Activated CD4-positive, alpha-beta T cell treated with anti-CD3 and anti-CD28 coated beads, Interleukin-2, amount 10 ng/mL, durations not matched to agents 7 days and 5 days (primary cell): ENCODE measurements at places on chromosomes 4 and X.
A peak's percentile ranks its signal among the peaks of the same experiment; 100 is the strongest.

- no peak overlapping the region for H3K4me3 ChIP-seq
- no peak for DNase-seq
- no peak overlapping the region for H3K27ac ChIP-seq
- H3K4me1 ChIP-seq: peaks cover 16% of the 10 kb centered on the region
- no peaks in the 10 kb centered on the region for H3K36me3 ChIP-seq
These were observed 49.4 kb downstream of the DTHD1 start for GRCh38 chr4:36330796-36331195.

DNA sequence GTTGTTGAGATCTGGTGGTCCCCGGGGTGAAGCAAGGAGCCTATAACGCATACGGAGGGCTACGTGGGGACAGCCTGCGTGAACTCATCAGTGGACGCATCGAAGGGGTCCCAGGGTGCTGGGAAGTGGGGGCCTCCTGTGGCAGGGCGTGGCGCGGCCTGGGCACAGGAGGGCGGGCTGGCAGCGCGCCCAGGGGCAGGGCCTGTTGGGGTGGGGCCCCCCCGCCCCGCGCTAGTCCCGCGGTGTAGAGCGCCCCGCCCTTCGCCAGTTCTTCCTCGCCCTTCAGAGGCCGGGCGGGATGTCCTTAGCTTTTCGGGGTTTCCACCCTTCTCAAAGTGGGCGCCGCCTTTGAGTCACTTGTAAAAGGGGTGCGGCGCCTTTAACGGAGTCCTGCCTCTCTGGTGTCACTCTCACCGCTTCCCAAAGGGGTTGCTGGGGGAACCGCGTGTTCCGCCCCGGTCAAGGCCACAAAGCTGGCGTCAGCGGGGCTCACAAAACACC, 632 bp downstream of the PLP2 start:
- H3K4me3 ChIP-seq: peak overlapping the region; percentile 85
- peak; percentile 76 for DNase-seq
- H3K36me3 ChIP-seq: peaks cover 29% of the 10 kb centered on the region
- H3K27ac ChIP-seq: peak overlapping the region; percentile 90
- H3K27me3 ChIP-seq: no peaks in the 10 kb centered on the region
- peaks cover 49% of the 10 kb centered on the region for H3K4me1 ChIP-seq

DNA sequence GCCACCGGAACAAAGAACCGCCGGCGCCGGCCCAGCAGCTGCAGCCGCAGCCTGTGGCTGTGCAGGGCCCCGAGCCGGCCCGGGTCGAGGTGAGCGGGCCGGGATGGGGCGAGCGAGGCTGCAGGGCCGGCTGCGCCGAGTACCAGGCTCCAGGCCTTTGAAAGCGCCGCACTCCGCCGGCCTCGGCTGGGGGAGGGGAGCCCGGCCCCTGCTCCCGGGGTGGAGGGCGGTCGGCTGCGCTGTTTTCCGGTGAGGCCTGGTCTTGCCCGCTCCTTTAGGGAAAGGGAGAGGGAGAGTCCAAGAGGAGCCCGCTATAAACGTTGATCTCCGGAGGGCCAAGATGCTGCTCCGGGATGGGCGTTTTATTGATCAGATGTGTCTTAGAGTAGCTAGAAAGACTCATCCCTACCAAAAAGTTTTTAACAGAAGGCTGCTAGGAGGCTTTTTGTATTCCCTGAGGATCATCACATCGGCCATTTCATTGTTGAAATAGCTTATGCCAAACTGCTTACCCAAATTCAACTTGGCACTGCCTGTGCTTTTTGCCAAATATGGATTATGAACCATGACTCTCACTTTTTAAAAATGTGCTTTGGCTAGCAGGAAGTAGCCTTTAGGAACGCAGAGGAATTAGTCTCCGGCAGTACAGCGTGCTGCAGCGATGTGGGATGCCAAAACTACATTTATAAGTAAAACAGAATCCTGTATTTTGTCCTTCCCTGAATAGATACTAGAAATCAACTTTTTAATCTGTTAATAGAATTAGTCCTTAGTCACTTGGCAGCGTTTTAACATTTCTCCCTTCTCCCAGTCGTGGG, 760 bp downstream of the TMEM165 start:
- H3K4me3 ChIP-seq: peak overlapping the region; percentile 89
- H3K36me3 ChIP-seq: peaks cover 33% of the 10 kb centered on the region
- H3K27me3 ChIP-seq: no peaks in the 10 kb centered on the region
- peaks cover 47% of the 10 kb centered on the region for H3K4me1 ChIP-seq

DNA sequence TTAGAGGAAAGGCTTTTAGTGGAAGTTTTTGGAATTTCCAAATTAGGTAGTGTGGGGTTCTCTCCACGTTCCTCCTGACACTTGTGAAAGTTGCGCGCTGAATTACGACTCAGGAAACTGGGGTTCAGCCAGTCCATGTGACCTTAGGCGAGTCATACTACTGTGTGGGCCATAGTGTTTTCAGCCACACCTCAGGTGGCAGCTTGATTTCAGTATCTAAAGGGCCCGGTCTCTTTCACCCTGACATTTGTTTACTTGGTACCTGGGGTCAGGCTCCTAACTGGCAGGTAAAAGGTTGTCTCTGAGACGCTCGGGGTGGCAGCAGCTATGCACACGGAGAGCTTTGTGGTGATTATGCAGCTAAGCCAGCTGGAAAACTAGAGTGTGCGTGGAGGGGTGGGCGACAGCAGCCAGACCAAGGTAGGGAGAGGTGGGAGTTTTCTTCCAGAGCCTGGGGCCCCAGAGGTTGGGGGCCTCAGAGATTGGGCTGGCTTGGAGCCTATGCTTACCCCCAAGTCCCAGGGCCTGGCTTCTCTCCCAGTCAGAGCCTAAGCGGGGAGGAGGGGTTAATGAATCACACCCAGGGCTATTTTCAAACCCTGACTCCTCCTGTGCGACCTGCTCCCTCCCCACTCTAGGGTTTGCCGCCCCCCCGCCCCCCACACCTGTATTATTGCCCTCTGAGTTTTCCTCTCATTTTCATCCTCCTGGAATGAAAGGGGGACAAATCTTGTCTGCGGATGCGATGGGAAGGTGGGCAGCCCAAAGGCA, 47.2 kb downstream of the STARD8 start:
- peaks cover 10% of the 10 kb centered on the region for H3K27me3 ChIP-seq
- no peak for DNase-seq
- H3K4me3 ChIP-seq: peak overlapping the region; percentile 34
- H3K36me3 ChIP-seq: no peaks in the 10 kb centered on the region

- H3K27ac ChIP-seq: no peak overlapping the region
- no peak for DNase-seq
- H3K4me3 ChIP-seq: no peak overlapping the region
- no peaks in the 10 kb centered on the region for H3K27me3 ChIP-seq
- no peaks in the 10 kb centered on the region for H3K36me3 ChIP-seq
- no peaks in the 10 kb centered on the region for H3K4me1 ChIP-seq
These were observed 346.8 kb downstream of the RAB28 start for GRCh38 chr4:13137390-13137789.

GRCh38 chr4:7956270-7956808, 16.7 kb upstream of the AFAP1 start:
- no peak overlapping the region for H3K27ac ChIP-seq
- H3K4me1 ChIP-seq: peaks cover 13% of the 10 kb centered on the region
